ENCODE measurements at places on chromosomes 2 and 18.

DNA sequence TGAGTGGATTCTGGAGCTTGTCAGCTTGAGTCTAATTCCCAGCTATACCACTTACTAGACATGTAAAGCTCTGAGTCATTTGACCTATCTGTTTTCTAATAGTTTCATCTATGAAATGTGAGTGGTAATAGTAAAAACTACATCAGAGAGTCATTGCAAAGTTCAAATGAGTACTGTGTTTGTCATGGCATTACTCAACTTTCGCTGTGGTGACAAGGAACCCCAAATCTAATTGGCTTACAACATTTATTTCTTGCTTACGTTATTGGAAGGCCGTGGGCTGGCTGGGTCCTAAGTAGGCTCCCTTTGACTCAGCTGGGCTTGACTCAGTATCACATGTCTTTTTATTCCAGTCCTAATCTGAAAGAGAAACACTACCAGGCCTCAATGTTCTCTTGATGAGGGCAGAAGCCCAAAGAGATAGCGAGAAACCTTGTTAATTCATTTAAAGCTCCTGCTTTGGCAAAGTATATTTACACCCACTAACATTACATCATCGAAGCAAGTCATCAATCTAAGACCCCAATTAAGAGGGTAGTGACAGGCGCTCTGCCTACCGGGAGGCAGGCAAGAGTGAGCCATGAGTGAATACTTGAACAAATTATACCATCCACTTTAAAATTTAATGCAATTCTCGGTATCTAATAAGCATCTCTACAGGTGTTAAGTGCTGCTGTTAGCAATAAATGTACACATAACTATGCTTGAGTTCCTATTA, 431.8 kb upstream of the SPHKAP start:
- DNase-seq, result no peak

GRCh38 chr18:62763101-62763521, 47.8 kb downstream of the PHLPP1 start:
- no peak for DNase-seq

DNA sequence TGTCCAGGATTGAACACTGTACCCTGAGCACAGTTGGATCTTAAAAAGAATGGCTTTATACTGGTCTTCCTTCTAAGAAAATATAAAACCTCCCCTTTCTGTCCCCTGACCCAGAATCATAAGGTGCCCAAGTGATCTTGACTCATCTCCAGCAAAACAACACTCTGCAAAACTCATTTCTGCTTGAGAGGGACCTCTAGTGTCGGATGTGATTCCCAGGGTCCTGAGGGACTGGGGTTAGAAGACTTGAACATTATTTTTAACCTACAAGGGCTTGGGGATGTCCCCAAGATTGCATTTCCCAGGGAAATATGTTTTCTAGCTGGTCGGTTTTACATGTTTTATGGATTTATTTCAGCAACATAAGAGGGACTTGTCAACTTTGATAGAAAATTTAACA, 1318.5 kb upstream of the CELF4 start:
- no peak for DNase-seq

GRCh38 chr2:8346706-8347430, 335.0 kb upstream of the ID2 start:
- DNase-seq, result no peak

- no peak for DNase-seq
Observed at GRCh38 chr2:37283207-37283606, 41.4 kb downstream of the PRKD3 start.

- no peak for DNase-seq
Observed at GRCh38 chr2:218125095-218125494, 733 bp upstream of the CXCR2 start.

GRCh38 chr2:174338147-174338605, 3.4 kb downstream of the SP9 start:
- DNase-seq, result no peak

GRCh38 chr2:25960920-25961319, 21.4 kb downstream of the KIF3C start:
- no peak for DNase-seq

DNA sequence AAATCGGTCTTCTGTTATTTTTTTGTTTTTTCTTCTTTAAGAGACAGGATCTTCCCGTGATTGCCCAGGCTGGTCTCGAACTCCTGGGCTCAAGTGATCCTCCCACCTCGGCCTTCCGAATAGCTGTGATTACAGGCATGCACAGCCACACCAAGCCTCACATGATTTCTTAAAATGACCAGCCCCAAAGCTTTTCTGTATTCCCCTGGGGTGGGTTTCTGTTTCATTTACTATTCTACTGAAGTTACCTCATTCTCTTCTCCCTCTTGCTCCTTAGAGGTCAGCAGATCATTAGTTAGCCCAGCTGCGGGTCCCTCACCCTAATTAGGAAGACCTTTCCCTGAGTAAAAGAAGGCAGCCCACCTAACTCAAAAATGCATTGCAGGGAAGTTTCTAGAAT, 27.6 kb downstream of the SLC1A4 start:
- no peak for DNase-seq

DNA sequence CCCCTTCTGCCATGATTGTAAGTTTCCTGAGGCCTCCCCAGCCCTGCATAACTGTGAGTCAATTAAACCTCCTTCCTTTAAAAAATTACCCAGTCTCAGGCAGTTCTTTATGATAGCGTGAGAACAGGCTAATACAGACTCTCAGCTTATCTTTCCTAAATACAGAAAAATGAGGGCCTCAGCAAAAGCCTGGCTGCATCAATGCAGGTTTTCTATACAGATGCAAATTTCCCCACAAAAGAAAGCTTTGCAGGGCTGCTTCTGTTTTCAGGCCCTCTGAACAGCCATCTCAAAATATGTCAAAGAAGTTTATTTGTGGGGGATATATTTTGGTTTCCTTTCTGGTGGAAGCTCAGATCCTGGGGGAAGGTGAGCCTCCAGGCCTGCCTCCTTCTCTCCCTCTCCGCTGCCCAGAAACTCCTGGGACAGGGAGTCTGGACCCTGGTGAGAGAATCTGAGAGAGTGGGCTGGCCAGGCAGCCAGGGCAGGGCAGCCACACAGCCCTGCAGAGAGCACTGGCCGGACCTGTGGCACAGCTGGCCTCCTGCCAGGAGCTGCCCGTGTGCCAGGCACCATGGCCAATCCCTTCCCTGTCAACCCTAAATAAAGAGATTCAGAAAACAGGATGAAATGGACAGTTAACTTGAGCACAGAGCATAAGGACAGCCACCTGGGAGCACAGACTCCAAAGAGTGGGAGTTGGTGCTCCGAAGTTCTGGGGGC, 21.6 kb upstream of the AGXT start:
- DNase-seq, result no peak

GRCh38 chr2:215186021-215186420, 47.6 kb upstream of the ABCA12 start:
- no peak for DNase-seq

- DNase-seq, result no peak
Observed at GRCh38 chr2:236434593-236434992, 135.0 kb upstream of the ACKR3 start.

GRCh38 chr18:68854786-68855391, 57.0 kb downstream of the CCDC102B start:
- DNase-seq, result no peak

DNA sequence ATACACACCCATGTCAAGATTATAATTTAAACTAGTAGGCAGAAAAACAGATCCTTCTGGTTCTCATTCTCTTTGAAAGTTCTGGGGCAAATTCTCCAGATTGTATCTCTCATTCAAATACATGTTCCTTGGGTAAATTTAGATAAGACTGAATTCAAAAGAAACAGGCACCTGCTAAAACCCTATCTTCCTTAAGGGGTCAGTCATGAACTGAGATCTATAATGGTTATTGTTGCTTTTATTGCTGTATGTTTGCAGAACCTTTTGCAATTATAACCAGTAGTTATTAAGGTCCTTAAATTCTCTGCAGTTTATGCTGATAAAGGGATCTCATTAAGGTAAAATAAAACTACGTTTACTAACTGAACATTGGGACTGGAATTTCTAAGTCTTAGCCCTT, 83.5 kb downstream of the MYO5B start:
- DNase-seq, result no peak

DNA sequence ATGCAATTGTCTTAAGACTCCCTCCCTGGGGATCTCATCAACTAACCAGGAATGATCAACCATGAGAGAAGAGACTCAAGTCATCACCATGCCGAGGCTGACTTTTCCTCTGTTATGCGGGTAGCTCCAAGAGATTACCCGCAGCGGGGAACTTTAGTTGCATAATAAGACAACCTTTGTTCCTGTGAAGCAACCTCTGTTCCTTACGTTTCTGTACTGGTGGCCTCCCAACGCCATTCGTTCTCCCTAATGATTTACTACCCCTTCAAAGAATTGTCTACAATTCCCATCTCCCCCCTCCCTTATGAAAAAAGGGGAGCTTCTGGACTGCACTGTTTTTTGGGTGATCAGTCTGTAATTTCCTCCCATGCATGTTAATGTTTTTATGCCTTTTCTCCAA, 66.1 kb upstream of the LRPPRC start:
- DNase-seq, result no peak

- no peak for DNase-seq
Observed at GRCh38 chr18:65769652-65770051, 18.8 kb downstream of the CDH7 start.

DNA sequence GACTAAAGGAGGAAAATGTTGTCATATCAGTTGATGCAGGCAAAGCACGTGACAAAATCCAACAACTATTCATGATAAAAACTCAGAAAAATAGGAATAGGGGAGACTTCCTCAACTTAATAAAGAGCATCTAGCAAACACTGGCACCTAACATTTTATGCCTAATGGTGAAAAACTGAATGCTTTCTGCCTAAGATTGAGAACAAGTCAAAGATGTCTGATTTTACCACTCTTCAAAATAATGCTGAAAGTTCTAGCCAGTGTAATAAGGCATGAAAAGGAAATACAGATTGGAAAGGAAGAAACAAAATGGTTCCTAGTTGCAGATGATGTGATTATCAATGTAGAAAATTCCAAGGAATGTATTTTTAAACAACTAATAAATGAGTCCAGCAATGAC, 58.4 kb downstream of the SMAD4 start:
- no peak for DNase-seq

GRCh38 chr2:26076001-26076587, 42.2 kb downstream of the RAB10 start:
- DNase-seq, result no peak

DNA sequence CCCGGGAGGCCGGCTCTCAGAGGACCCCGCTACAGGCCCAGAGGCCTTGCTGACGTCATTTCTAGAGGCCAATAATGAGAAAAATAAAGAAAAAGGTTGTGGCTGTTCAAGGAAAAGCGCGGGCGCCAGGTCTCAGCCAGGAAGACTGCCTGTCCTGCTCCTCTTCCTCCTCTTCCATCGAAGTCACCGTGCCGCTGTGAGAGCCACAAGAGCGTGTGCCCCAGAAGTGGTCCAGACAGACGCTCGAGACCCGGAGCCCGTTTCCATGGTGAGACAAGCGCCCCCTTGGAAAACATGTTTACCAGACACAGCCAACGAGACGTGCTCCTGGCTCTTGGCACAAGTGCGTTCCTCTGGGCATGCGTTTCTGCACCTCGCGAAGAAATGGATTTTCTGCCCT, 210.5 kb downstream of the HDAC4 start:
- no peak for DNase-seq

DNA sequence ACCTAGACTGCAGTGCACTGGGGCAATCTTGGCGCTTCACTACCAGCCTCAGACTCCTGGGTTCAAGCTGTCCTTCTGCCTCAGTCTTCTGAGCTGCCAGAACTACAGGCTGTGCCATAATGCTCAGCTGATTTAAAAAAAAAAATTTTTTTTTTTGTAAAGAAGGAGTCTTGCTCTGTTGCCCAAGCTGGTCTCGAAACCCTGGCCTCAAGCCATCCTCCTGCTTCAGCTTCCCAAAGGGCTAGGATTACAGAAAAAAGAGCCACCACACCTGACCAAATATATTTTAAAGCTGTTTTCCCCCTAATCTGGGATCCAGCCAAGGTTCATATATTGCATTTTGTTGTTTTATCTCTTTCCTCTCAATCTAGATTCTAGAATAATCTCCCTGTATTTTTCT, 82.2 kb downstream of the RAB31 start:
- DNase-seq, result no peak

- DNase-seq, result no peak
Observed at GRCh38 chr2:208489687-208490086, 83.1 kb downstream of the PTH2R start.

GRCh38 chr2:229634601-229635370, 79.6 kb downstream of the DNER start:
- DNase-seq, result no peak

DNA sequence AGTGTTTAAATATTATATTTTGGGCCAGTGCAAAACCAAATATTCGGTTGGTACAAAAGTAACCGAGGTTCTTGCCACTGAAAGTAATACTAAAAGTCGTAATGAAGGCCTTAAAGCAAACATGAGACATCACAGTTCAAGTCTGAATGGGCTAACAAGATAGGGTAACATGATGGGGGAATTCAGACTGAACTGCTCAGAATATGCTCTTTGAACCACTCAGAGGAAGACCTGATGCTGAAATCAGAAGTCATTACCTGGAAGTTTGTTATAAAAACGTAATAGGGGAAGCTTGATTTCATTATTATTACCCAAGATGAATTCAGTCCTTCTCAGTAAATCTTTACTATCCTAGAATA, 26.6 kb downstream of the CDKL4 start:
- DNase-seq, result no peak

DNA sequence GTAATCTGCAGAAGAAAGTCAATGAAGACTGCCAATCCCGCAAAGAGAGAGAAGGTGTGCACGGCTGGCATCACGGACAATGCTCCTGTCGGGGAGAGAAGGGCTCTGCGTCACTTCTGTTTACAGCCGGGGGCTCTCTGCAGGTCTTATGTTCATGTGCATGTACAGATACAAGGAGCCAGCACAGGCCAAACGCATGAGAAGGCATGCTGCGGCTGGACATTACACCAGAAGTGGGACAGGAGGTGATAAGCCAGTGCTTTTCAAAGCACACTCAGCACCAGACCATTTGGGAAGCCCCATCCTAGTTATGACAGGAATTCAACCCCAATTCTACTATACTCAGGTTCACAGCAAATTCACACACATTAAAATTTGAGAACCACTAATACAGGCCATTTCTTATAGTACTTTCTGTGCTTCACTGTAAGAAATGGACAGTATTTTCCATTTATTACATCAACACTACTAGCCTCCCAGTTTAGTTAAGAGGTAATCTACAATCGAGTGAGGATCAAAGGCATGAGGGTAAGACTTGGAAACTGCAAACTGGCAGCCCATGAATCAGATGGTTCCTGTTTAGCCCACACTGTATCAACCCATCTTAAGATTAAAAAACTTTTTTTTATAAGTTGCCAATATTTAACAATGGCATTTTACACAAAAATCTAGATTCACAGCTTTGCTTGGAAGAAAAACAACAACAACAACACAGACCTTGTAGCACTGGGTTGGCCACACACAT, 38.2 kb downstream of the RMC1 start:
- no peak for DNase-seq

GRCh38 chr2:236017446-236017845, 150.7 kb downstream of the GBX2 start:
- DNase-seq, result no peak

Data from naive B cell (primary cell).